ENCODE measurements at places on chromosomes 12 and 14.

DNA sequence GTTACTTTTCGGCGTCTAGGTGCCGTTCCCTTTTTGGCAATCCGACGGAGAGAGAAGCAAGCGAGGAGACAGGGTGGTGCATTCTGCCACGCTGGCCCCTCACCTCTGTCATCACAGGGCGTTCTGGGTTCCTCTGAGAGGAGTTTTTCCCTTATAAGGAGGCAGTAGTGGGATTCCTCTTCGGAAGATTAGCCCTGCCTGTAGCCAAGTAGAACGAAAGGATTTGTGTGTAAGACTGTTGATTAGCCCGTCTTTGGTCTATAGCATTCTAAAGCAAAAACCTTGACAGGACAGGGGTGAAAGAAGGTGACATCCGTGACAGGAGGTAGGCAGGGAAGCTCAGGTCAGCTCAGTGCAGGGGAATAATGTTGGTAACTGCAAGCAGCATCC is 9.1 kb upstream of the NEMF start:
- peak; percentile 48 for DNase-seq

GRCh38 chr14:53411125-53411524 is 258.0 kb upstream of the DDHD1 start:
- no peak for DNase-seq

GRCh38 chr14:97413022-97413539 is 615.9 kb downstream of the VRK1 start:
- DNase-seq = no peak

GRCh38 chr12:99605-100004 is 33.0 kb downstream of the IQSEC3 start:
- DNase-seq = no peak

GRCh38 chr12:46260913-46261476 is 7.8 kb downstream of the SLC38A1 start:
- DNase-seq = no peak

GRCh38 chr12:39975374-39975918 is 130.4 kb downstream of the SLC2A13 start:
- no peak for DNase-seq

GRCh38 chr14:98498019-98498885 is 773.7 kb downstream of the BCL11B start:
- DNase-seq = no peak

GRCh38 chr14:23930742-23931141 is 22.8 kb upstream of the DHRS4 start:
- DNase-seq = no peak

GRCh38 chr12:6338955-6339354 is 2.9 kb downstream of the TNFRSF1A start:
- DNase-seq = no peak

DNA sequence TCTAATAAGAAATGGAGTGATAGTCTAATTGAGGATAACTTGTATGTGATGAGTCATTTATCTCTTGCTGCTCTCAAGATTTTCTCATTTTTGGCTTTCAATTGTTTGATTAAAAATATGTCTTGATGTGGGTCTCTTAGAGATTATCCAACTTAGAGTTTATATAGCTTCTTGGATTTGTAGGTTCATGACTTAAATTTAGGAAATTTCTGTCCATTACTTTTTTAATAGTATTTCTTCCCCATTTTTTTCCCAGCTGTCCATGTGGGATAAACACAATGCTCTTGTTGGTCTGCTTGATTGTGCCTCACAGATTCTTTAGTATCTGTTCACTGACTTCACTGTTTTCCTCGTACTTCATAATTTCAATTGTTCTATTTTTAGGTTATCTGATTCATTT is 7.5 kb downstream of the OR6C65 start:
- DNase-seq = no peak

- no peak for DNase-seq
Measured at GRCh38 chr12:122909442-122910288, 13.7 kb upstream of the VPS37B start.

GRCh38 chr12:80867941-80868340 is 69.8 kb downstream of the LIN7A start:
- no peak for DNase-seq

DNA sequence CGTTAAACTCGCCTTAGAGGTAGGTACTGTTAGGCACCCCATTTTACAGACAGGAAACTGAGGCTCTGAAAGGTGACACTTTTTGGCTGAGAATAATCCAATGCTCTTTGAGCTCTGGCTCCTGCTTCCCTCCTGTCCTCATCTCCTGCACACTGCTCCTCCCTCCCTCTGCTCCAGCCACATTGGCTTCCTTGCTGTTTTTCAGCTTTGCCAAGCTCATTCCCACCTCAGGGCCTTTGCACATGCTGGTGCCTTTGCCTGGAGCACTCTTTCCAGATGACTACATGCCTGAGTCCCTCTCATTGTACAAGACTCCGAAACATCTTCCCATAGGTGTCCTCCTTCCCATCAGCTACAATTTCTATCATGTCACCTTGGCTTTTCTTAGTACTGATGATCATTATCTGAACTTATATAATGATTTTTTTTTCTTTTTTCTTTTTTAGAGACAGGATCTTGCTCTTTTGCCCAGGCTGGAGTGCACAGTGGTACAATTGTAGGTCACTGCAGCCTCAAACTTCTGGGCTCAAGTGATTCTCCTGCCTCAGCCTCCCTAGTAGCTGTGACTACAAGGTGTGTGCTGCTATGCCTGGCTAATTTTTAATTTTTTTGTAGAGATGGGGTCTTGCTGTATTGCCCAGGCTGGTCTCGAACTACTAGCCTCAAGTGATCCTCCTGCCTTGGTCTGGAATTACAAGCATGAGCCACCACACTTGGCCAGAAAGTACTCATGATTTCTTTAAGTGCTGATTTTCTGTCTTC is 15.2 kb downstream of the MSI1 start:
- no peak for DNase-seq

GRCh38 chr12:110995016-110995415 is 74.6 kb upstream of the MYL2 start:
- no peak for DNase-seq

GRCh38 chr12:93832131-93832530 is 155.0 kb downstream of the CRADD start:
- no peak for DNase-seq

DNA sequence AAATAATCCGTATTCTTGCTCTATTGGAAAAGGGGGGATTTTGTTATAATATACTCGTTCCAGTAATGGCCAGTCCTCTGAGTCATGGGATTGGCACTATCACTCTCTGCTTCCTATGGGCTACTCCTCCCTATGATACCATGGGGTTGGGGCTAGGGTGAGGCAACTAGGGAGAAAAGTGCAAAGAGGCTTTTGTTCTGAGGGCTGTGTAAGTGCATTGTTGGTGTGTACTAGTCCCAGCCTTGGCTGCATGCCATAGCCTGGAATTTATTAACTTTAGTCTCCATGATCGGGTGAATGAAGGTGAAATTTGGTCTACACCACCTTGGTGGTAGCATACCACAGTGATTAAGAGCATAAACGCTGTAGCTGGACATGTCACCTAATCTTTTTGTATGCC is 247.6 kb downstream of the RPAP3 start:
- DNase-seq = no peak

GRCh38 chr12:50924439-50925341 is 27.7 kb upstream of the HIGD1C start:
- DNase-seq = no peak

Data from stimulated activated CD8-positive, alpha-beta memory T cell treated with anti-CD3 and anti-CD28 coated beads, Interleukin-7, amount 100 ng/mL, for 4 hours (primary cell).